ENCODE measurements at places on chromosomes 5 and 9.

DNA sequence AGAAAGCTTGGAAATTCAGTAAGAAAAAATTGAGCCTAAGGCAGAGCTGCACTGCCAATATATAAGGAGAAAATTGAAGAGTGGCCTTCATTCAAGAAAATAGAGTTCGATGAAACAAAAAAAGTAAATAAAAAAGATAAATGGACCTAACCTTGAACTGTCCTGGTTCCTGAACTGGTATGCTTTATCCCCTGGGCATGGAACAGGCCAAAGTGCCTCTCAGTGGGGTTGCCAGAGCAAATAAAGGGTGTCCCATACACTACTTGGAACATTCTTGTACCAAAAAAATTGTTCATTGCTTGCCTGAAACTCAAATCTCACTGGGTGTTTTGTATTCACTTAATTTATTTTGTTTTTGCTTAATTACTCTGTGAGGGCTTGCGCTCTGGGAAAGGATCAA lies 42.2 kb upstream of the TUT7 start:
- no peak for DNase-seq

DNA sequence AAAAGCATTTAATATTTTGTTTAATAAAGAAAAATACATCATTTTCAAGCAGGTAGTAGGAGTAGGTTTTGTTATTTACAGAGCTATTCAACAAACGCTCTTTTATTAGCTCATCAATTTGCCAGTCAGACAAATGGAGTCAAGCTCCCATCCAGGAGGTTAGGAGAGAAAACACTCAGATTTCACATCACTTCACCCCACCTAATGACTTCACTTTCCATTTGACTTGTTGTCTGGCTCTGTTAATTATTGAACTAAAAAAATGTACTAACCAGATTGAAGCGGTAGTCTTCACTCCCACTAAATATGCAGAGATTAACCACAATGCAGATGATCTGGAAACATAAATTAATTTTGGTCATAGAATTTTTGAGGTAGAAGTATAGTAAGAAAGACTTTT lies 193.6 kb upstream of the VCAN start:
- DNase-seq = no peak

DNA sequence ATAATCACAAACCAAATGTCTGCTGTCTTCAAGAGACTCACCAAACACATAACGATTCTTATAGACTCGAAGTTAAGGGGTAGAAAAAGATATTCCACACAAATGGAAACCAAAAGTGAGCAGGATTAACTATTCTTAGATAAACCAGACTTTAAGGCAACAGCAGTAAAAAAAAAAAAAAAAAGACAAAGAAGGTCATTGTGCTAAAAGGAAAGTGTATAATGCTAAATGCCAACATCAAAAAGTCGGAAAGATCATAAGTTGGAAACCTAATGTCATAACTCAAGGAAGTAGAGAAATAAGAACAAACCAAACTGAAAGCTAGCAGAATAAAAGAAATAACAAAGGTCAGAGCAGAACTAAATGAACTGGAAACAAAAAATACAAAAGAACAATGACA lies 714.6 kb downstream of the SEMA5A start:
- DNase-seq = no peak

DNA sequence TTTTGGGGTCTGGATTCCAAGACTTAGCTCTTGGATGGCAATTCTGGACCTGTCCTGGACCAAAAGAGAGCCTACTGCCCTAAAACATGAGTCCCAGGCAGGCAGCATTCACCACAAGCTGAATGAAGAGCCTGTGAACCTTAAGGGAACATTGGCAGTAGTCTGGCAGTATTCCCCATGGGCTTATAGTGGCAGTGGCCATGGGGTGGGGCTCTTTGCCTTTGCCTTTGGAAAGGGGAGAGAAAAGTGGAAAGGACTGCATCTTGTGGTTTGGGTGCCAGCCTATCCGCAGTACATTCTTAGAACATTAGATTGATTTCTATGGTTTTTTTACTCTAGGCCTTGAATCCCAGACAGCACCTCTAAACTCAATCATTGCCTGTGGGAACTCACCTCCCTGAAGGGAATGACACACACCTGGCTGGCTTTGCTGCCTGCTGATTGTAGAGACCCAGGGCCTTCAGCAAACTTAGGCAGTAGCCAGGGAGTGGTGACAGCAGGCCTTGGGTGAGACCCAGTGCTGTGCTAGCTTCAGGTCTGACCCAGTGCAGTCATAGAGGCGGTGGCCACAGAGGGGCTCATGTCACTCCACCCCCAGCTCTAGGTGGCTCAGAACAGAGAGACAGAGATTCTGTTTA lies 216.3 kb downstream of the CETN3 start:
- no peak for DNase-seq

DNA sequence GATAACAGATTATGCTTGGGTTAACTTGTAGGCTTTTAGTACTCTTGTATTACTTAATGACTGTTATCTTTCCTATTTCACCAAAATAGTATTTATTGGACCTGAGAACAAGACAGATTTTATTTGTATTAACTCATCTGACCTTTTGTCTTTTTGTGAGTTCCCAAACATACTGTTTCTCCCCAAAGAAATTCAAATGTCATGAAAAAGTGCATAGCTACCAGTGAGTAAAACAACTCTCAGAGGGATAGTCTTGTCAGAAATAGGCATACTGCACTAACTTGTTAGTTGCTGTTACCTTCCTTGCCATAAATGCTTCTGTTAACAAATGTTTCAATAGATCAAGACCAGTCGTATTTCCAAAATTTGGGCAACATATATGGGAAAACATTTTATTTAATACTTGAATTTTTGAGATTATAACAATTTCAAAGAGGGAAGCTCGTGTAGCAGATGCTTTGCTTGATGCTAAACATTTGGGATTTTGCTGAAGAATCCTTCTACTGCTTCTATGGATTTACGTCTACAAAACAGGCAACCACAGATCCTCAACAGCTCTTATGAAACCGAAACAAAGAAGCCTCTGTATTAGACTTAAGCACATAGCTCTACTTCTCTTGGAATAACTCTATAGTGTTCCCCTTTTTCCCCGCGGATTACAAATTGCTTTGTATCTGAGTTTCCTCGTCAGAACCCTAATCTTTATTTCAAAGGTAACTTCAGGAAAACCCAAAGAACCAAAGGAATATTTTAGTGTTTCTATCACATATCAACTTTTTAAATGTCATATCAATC lies 248.8 kb downstream of the MCTP1 start:
- no peak for DNase-seq

DNA sequence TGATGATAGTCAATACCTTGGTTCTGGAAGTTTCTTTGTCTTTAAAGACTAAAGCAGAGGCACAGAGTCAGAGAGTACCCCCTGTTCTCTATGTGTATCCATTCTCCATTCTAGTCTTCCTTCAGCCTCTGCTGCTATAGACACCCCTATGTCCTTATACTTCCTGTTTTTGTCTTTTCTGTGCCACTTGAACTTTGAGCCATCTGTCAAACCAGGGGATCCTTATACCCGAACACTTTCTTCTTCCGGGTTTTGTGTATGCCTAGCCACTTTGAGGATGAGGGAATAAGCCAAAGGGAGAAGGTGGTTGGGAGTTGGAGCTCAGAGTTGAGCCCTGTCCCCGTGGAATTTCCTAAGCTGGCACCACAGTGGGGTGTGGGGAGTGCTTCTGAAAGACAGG lies 61.1 kb upstream of the IL6ST start:
- DNase-seq = no peak

DNA sequence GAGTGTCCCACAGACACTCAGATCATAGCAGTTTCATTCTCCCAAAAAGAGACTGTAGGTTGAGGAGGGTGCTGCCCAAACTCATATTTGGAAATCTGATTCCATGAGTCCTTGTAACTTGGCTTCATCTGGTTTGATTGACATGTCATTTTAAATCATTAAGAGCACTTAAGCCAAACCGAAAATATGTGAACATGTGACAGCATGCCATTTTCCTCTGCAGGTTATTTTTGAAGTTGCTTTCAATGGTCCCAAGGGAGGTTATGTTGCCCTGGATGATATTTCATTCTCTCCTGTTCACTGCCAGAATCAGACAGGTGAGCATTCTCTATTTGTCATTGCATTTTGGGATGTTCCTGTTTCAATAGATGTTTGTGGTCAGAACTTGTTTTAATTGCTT lies 87.6 kb downstream of the MAMDC2 start:
- DNase-seq = no peak

- no peak for DNase-seq
Measured at GRCh38 chr9:133733796-133734533, 4.2 kb downstream of the SARDH start.

DNA sequence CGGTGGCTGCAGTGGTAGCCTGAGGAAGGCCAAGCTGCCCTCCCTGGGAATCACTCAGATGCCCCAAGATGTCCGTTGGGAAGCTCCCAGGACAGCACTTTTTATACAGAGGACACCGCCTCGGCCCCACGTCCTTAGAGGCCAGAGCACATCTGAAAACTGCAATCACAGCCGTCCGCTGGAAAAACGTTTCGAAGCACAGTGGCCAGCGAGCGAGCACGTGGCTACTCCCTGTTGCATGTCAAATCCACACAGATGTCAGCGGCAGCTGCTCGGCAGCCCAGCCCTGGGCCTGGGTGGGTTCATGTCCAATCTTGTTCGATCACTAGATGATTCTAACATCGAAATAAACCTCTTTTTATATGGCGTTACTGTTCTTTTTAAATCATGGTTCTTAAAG lies 8.9 kb downstream of the PPP1R26 start:
- no peak for DNase-seq

- no peak for DNase-seq
Measured at GRCh38 chr5:141031006-141031405, 20.2 kb upstream of the PCDHB1 start.

DNA sequence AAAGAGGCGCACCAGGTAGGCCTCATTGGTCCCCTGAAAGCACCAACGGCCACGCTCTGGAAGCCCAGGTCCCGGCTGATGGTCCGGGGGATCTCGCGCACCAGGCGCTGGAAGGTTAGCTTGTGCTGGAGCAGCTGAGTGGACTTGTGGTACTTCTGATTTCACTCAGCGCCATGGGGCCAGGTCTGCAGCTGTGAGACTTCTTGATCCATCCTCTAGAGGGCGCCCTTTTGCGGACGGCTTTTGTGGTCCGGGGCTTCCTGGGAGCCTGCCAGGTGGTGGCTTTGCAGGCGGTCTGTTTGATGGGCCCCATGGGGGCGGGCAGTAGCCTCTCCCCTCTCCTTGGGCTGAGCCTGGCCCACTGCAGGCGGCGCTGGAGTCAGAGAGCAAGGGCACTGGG lies 10.4 kb downstream of the TAF11L12 start:
- DNase-seq = no peak

DNA sequence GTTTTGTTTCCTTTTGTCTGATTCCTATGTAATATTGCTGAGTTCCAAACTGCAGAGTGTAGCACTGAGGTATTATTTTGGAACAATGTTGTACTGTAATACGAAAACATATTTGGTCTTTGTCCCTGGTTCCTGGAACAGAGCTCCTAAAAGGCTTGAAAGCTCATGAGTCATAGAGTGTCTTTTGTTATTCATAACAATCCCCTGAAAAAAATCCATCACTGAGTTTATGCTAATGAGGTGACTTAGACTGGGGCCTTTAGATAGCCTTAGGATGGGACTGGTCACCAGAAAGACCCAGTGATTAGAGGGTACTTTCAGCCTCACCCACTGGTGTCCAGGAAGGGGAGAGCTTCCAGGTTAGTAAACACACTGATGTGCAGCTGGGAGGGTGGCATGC lies 132.7 kb upstream of the POU5F2 start:
- no peak for DNase-seq

GRCh38 chr5:113397046-113397445 lies 37.7 kb downstream of the TSSK1B start:
- DNase-seq = no peak

GRCh38 chr5:76709762-76710161 lies 6.2 kb upstream of the F2R start:
- DNase-seq = no peak
